Dermis lymphatic vessel endothelial cell (primary cell): ENCODE measurements at places on chromosomes 12 and 14. TPM values are rescaled to one million over a fixed set of nuclear protein-coding genes. Genes with fewer than 3 reads are reported as not detected.

The ADAMTS20 gene
- total RNA-seq = not detected in 2 replicates

The EGLN3 gene
- total RNA-seq = 1.6 and 2.3 TPM in 2 replicates

The MGP gene
- total RNA-seq = 193 and 280 TPM in 2 replicates

The PTHLH gene
- 0.22 TPM in 1 of 2 replicates, not detected in the other for total RNA-seq

The PTPN21 gene
- 5.3 TPM in 2 replicates for total RNA-seq

The ASIC1 gene
- under 0.01 TPM in 2 replicates for total RNA-seq

The SLC5A8 gene
- total RNA-seq = 0.09 TPM in 1 of 2 replicates, not detected in the other

The CDH24 gene
- 0.54 and 0.69 TPM in 2 replicates for total RNA-seq

The MYO1H gene
- not detected in 2 replicates for total RNA-seq

The FAM161B gene
- 2.3 and 2.7 TPM in 2 replicates for total RNA-seq

The AQP6 gene
- total RNA-seq = not detected in 2 replicates

The TAMALIN gene
- 27.4 and 32.4 TPM in 2 replicates for total RNA-seq

The ZDHHC22 gene
- total RNA-seq = under 0.01 TPM in 1 of 2 replicates, not detected in the other

The SLC35F4 gene
- total RNA-seq = not detected in 2 replicates

The DNAJC22 gene
- total RNA-seq = 0.22 and 0.52 TPM in 2 replicates

The EML5 gene
- under 0.01 and 0.09 TPM in 2 replicates for total RNA-seq

The CDK2 gene
- total RNA-seq = 13.7 and 17.3 TPM in 2 replicates

The AHNAK2 gene
- total RNA-seq = 4.9 and 12.8 TPM in 2 replicates

The PMEL gene
- total RNA-seq = 0.60 and 0.76 TPM in 2 replicates

The GLT8D2 gene
- total RNA-seq = 5.7 and 6.1 TPM in 2 replicates

The SLC25A47 gene
- not detected in 2 replicates for total RNA-seq

The KCNH3 gene
- 0.09 TPM in 1 of 2 replicates, not detected in the other for total RNA-seq

The RACGAP1 gene
- 8.8 and 10.8 TPM in 2 replicates for total RNA-seq

The PROX2 gene
- not detected in 2 replicates for total RNA-seq

The SYT1 gene
- 5.2 and 8.2 TPM in 2 replicates for total RNA-seq

The TAS2R7 gene
- total RNA-seq = 0.09 TPM in 1 of 2 replicates, not detected in the other

The TSPAN19 gene
- total RNA-seq = under 0.01 and 0.09 TPM in 2 replicates

The OVCH1 gene
- not detected in 2 replicates for total RNA-seq

The LTBP2 gene
- 5.0 and 5.1 TPM in 2 replicates for total RNA-seq

The GUCY2C gene
- not detected in 2 replicates for total RNA-seq

The KRT74 gene
- total RNA-seq = not detected in 2 replicates

The MAP4K5 gene
- total RNA-seq = 51.9 and 76.2 TPM in 2 replicates

The OR6C2 gene
- total RNA-seq = not detected in 2 replicates
